ENCODE measurements at places on chromosomes 5 and 9.

GRCh38 chr5:37955748-37956147, 115.9 kb upstream of the GDNF start:
- DNase-seq = no peak

GRCh38 chr9:99459919-99460318, 237.8 kb downstream of the SEC61B start:
- DNase-seq = no peak

- DNase-seq = no peak
Observed at GRCh38 chr9:74431467-74431866, 65.7 kb upstream of the RORB start.

GRCh38 chr5:39193553-39194465, 25.6 kb downstream of the FYB1 start:
- no peak for DNase-seq

DNA sequence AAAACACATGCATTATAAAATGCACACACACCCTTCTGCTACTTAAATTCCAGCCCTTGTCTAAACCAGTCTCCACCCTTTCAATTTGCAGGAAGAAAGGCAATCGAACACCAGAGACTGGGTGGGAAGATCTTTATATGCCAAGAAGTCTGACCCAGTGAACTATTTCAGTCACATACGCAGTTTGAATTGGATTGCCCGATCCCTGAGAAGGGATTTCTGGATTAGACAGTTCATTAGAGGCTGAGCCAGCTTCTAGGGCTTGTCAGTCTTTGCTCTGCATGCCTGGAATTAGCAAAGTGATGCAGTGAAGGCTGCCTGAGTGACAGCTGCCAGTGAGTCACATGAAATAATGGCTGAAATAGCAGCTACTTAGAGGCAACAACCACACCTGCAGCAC, 159.9 kb downstream of the PPP2R2B start:
- DNase-seq = no peak

All from stimulated activated CD8-positive, alpha-beta memory T cell treated with anti-CD3 and anti-CD28 coated beads, Interleukin-4, amount 100 ng/mL, for 4 hours (primary cell).